Colonic mucosa (tissue), 4 donors: ENCODE measurements at places on chromosomes 4 and X. TPM values are rescaled to one million over a fixed set of nuclear protein-coding genes. Genes with fewer than 3 reads are reported as not detected.
A peak's percentile ranks its signal among the peaks of the same experiment; 100 is the strongest.

The TMSB15C gene
- 0.89 TPM for total RNA-seq

DNA sequence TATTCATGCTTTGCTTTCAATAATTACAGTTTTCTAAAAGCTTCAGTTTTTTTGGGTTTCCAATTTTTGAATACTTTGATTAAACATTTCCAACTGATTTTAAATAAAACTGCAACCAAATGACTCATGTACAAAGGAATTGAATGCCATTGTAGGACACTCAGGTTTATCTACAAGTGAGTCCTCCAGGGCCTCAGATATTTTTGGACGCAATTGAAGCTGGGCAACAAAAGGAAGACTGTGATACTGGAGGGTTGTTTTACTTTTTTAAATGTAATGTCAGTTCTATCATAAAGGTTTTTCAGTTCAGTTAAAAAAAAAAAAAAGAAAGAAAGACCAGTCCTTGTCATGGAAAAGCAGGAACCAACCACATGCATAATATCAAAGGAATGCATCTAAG is 64.2 kb downstream of the MAGEA10 start:
- H3K27me3 ChIP-seq = no peaks in the 10 kb centered on the region
- DNase-seq = no peak
- H3K4me1 ChIP-seq = no peaks in the 10 kb centered on the region
- no peaks in the 10 kb centered on the region for H3K36me3 ChIP-seq

The SERTM2 gene
- total RNA-seq = 0.05 TPM

The PCDH10 gene
- total RNA-seq = 0.22 TPM

DNA sequence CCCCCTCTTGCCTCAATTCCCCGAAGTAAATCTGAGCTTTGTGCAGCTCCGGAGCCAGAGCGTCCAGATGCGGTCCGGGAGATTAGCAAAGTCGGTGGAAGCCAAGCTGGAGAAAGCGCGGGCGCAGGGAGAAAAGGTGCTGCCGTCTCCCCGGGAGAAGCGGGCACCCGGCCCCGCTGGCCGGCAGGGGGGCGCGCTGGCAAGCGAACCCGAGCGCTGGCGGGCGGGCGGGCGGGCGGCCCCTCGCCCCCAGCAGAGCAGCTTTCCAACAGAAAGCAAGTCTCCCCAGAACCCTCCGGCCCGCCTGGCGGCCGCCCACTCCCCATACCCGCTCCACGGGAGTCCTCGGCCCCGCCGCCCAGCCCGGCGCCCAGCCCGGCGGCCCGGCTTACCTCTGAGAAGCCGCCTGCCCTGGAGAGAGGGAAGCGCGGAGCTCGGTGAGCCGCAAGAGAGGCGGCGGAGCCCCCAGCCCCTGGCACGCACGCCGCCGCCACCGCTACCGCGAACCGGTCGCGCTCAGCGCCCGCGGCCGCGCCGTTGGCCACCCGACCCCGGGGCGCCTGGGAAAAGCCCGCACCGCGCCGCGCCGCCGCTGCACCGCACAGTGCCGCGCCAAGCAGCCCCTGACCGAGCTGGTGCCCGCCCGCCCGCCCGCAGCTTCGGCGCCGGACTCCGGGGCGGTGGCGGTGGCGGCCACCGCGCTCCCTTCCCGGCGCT is 529 bp upstream of the CITED1 start:
- H3K27me3 ChIP-seq = peaks cover 67% of the 10 kb centered on the region
- H3K27ac ChIP-seq = no peak overlapping the region
- no peaks in the 10 kb centered on the region for H3K36me3 ChIP-seq
- DNase-seq = no peak
- H3K4me1 ChIP-seq = no peaks in the 10 kb centered on the region

The STS gene
- total RNA-seq = 20.0 TPM

DNA sequence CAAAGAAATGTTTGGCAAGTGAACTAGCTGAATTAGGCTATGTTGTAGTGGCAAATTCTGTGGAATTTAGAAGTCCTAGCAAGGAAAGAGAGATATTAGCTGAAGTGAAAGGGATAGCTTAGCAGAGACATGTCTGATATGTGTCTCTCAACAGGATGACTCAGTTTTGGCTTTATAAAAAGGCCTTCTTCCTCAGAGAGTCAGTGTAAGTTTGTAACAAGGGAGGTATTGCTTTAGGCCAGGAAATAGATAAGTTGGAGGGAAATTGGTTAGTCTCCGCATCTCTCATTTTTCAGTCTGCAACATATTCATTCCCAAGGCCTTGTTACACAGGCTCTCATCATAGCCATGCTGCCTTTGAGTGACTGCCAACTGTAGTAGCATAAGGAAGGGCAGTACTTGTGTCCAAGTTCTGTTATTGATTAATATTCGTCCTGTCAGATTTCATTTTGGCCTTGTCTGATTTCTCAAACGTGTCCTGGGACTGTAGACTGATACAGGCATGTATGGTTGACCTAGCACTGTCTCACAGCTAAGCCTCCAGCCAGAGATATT is 4.0 kb downstream of the TMEM164 start:
- H3K36me3 ChIP-seq = no peaks in the 10 kb centered on the region
- H3K4me3 ChIP-seq = no peak overlapping the region
- no peak for DNase-seq
- H3K27ac ChIP-seq = no peak overlapping the region
- H3K27me3 ChIP-seq = no peaks in the 10 kb centered on the region

- no peak for DNase-seq
- H3K4me1 ChIP-seq = peaks cover 7% of the 10 kb centered on the region
- no peak overlapping the region for H3K27ac ChIP-seq
- peaks cover 35% of the 10 kb centered on the region for H3K27me3 ChIP-seq
Measured at GRCh38 chr4:20255251-20255586, 3.5 kb downstream of the SLIT2 start.

The DCLK2 gene
- 3.9 TPM for total RNA-seq

DNA sequence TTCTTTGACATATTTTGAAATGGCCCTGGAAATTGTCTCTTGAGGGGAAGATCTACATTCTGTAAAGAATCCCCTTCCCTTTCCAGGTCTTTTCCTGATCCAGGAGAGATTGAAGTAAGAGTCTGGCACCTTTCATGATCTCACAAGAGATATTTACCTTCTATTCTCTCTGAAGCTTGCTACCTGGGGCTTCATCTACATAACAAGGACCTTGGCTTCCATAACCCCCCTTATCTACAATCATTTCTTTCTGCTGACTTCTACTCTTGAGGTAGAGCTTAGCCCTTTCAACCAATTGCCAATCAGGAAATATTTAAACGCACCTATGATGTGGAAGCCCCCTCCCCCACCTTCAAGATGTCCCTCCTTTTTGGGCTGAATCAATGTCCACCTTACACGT is 383.7 kb upstream of the MAGEB18 start:
- H3K27ac ChIP-seq = no peak overlapping the region
- no peaks in the 10 kb centered on the region for H3K27me3 ChIP-seq
- no peak overlapping the region for H3K4me3 ChIP-seq
- DNase-seq = no peak

DNA sequence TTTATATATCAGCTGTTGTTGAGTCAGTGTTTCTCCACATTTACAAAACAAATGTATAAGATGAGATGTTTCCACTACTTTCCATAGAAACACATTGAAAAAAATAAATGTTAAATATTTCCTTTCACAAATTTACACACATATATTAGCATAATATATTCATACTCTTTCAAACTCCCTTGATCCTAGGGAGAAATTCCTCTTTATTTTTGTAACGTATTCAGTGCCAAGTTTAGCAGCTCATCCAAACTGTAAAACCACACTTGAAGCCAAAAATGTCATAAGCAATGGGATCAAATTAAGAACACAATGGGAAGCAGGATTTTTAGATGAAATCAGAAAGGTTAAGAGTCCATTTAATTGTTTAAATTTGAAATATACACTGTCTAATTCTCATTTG is 381.1 kb upstream of the MAD2L1 start:
- H3K36me3 ChIP-seq = no peaks in the 10 kb centered on the region
- H3K4me3 ChIP-seq = no peak overlapping the region
- H3K27me3 ChIP-seq = no peaks in the 10 kb centered on the region
- no peak overlapping the region for H3K27ac ChIP-seq

- H3K27me3 ChIP-seq = no peaks in the 10 kb centered on the region
- H3K4me1 ChIP-seq = no peaks in the 10 kb centered on the region
- H3K27ac ChIP-seq = no peak overlapping the region
- no peak overlapping the region for H3K4me3 ChIP-seq
Measured at GRCh38 chr4:1809754-1810502, 16.8 kb downstream of the FGFR3 start.

The CSN1S1 gene
- total RNA-seq = not detected

DNA sequence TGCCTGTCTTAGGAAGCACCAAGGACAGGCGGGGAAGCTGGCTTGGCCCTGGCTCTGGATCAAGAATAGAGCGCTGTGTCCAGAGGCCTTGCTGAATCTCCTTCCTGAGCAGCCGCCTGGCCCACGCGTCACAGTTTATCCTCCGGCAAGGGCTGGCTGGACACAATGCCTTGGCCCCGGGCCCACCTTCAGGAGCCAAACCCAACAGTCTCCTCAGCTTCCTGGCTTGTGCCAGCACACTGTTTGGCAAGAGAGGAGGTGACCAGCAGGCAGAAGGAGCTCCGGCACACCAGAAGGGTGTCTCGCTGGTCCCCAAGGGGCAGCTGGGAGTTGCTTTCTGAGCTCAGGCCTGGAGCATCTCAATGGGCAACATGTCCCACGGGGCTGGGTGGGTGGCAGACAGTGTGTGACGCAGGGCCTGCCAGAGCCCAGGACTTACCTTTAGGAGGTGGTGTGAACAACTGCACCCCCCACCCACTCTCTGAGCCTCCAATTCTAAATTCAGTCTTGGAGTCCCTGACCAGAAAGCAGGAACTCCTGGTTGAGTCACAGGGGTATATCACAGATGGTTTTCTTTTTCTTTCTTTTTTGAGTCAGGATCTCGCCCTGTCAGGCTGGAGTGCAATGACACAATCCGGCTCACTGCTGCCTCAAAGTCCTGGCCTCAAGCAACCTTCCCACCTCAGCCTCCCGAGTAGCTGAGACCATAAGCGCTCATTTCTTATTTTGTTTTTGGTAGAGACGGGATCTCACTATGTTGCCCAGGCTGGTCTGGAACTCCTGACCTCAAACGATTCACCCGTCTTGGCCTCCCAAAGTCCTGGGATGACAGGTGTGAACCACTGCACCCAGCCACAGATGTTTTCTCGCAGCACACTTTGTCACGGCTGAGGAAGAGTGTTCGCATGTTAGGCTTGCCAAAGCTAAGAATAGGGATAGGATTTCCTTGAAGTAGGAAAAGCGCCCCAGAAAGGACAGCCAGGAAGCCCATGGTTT is 361.2 kb downstream of the BCOR start:
- no peaks in the 10 kb centered on the region for H3K4me1 ChIP-seq
- no peak for DNase-seq
- H3K4me3 ChIP-seq = no peak overlapping the region
- H3K27ac ChIP-seq = no peak overlapping the region

DNA sequence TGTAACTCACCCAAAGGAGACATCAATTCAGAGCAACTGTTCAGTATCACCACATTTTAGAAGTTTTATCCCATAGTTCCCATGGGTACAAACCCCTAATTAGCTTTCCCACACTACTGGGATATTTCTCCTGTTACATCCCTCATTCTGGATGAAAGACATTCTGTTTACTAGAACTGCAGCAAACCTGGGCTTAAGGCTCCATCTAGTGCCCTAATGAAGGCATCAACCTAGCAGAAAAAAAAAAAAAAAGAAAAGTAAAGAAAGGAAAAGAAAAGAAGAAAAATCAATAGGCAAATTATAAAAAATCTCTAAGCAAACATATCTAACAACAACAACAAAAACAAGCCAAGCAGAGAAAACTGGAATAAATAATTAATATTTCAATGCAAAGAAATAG is 133.7 kb upstream of the CPXCR1 start:
- H3K4me1 ChIP-seq = no peaks in the 10 kb centered on the region
- H3K4me3 ChIP-seq = no peak overlapping the region
- H3K36me3 ChIP-seq = no peaks in the 10 kb centered on the region
- H3K27me3 ChIP-seq = no peaks in the 10 kb centered on the region
- no peak for DNase-seq

The UGT2A1 gene
- total RNA-seq = not detected

DNA sequence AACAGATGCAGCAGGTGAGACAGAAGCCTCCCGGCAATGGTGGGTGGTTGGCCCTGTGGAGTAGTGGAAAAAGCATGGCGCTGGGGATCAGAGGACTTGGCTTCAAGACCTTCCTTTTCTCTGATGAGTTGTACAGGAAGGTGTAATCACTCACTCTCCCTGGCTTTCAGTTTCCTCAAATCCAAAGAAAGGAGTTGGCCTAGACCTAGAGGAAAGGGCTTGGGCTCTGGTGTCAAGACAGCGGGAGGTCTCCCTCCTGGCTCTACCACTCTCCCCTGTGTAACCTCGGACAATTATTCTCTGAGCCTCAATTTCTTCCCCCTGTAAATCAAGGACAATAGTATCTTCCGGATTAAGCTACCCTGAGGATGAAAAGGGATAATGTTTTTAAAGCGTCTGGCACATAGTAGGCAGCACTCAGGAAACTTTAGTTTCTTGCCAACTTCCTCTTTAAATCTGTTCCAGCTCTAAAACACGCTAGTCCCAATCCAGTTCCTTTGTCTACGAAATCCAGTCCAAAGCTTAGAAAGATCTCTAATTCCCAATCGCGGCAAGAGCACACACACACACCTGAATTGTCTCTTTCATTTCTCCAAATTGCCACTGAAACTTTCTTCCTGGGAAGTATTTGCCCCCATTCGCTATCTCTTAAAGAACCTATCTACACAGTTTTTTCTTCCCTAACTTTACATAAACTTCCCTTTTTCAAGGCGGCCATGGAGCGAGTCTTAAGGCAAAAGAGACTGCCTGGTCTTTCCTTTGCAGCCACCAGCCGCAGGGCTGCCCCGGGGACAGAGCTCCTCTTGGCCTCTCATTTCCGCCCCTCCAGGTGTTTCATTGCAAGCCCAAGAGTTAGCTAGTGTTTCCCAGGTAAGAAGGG is 29.9 kb upstream of the GPC4 start:
- no peaks in the 10 kb centered on the region for H3K27me3 ChIP-seq
- no peaks in the 10 kb centered on the region for H3K36me3 ChIP-seq
- no peaks in the 10 kb centered on the region for H3K4me1 ChIP-seq
- DNase-seq = peak; percentile 34
- no peak overlapping the region for H3K27ac ChIP-seq
